Stimulated activated CD4-positive, alpha-beta T cell treated with anti-CD3 and anti-CD28 coated beads, Interleukin-15, amount 100 ng/mL, for 1 hour (primary cell): ENCODE measurements at places on chromosomes 16 and 17.

DNA sequence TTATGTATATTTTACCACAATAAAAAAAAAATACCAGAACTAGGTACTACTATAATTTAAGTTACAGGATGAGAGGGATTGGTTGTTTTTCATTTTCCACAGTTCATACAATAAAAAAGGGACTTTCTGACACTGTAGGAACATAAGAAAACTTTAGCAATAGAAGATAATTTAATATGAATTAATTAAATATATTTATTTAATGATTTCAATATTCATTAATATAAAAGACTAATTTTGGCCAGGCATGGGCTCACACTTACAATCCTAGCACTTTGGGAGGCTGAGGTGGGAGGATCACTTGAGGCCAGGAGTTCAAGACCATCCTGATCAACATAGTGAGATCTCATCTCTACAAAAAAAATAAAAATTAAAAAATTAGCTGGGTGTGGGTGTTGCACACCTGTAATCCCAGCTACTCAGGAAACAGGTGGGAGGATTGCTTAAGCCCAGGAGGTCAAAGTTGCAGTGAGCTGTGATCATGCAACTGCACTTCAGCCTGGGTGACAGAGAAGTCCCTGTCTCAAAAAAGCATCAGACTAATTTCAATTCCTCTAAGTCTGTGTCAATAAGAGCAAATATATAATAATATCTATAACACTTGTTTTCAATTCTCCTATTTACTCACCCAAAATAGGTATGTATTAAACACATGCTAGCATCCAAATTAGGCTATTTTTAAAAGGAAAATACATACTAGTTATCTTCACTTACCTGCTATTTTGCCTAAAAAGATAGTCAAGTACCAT lies 79.6 kb downstream of the BRIP1 start:
- no peak for DNase-seq

DNA sequence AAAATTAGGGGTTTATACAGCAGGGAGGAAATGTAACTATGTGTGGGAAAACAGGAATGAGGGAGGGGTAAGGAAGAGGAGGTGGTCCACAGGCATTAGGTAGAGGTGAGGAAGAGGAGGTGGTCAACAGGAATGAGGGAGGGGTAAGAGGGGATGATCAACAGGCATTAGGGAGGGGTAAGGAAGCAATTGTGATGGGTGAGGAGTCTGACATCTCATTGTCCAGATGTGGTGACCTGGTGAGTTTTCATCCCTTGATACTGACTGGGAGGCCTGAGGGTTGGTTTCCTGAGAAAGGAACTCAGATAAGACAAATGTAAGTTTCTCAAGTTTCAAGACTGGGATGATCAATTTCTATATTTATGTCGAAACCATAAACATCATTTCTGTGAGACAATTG lies 206.2 kb upstream of the C16orf82 start:
- no peak for DNase-seq

GRCh38 chr17:4480929-4481898 lies 17.5 kb upstream of the SPNS2 start:
- no peak for DNase-seq

DNA sequence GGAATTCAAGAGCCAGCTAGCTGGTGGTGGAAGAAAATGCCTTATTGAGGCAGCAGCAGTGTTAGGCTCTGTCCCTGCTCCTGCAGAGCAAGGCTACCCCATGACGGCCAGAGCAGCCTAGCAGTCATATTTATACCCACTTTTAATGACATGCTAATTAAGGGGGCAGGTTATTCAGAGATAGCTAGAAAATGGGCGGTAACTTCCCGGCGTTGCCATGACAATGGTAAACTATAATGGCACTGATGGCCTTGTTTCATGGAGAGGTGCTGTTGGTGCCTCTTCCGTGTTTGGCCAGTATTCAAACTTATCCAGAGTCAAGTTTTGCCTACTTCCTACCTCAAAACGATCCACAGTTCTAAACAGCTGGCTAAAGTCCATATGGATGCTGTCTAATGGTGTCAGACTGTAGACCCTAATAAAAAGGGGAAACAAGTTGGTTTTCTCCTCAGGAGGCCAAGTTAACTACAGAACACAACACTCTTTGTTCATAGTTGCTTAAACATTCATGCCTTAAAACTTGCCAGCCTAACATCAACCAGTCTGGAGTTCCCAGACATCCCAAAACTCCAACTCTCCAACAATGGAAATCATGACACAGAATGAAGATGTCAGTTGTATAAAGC lies 3.7 kb upstream of the SCNN1B start:
- DNase-seq = no peak

- DNase-seq = no peak
Observed at GRCh38 chr17:62760059-62760944, 47.8 kb downstream of the MARCHF10 start.
